Globus pallidus (tissue), 1 donor: ENCODE measurements at places on chromosomes 4 and X.

DNA sequence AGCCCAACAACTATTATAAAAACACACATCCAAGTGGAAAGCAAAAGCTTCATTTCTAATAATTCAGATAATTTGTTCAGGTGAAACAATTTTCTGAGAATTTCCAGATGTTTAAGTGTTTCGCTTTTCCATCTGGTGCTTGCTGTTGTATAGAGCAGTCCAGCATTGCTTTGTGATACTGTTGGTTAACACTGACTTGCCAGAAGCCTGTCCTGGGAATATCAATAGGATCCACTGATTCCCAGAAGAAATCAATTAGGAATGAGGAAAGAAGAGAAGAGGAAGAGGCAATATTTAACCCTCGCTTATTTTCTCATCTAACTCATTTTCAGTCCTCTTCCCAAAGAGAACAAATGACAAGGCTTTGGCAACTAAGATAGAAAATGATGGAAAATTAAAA, 94.9 kb upstream of the DDIT4L start:
- no peak for DNase-seq

DNA sequence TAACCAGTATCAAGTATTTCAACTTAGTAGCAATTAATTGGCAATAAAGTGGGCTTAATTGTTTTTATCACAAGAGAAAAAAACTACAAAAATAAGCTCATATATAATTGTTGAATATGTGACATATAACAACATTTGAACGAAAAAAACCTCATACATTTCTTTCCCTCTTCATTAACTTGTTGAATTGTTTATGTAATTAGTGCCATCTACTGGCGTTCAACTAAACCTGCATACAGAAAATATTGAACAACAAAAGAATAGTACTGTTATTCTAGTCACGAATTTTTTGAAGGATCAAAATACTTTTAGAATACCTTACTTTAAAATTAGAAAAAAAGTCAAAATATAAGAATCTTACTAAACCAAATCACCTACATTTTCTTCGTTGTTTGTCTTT, 586.5 kb upstream of the FTHL17 start:
- peak; percentile 15 for DNase-seq

- no peak for DNase-seq
Observed at GRCh38 chr4:136036744-136037143, 1495.5 kb downstream of the PCDH18 start.

DNA sequence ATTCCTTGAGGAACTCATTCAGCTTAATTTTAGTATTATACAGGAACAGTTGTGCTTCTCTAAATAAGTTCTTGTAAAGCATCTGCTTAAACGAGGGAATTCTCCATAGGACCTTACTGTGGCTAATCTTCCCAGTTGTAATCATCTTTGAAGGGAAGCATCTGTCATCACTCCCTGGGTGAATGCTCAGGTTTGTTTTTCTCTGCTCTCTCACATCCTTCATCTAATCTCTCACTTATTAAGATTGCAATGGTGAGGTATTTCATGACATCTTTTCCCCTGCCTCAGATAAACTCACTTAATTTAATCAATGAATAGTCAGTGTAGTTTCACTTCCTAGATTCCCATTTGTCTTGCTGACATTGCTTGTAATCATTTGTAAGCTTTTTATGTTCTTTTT, 121.8 kb upstream of the ADAMTS3 start:
- DNase-seq: no peak

- DNase-seq: no peak
Observed at GRCh38 chr4:74460833-74461232, 15.9 kb downstream of the AREG start.

DNA sequence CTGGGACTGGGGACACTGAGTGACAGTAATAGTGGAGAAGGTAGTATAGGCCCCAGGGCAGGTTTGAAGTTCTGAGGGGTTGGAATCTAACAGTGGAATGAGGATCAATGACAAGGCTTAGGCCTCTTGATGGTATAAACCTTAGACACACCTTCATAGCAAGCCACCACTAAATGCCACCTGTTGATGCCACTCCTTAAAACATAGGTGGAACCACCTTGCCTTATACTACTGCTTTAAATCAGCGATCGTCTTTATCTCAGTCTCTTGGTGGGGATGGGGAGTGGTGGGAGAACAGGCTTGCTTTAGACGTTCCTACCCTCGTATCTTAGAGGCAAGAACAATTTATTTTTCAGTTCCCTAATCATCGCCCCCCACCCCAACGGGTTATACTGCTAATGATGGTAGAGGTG, 1.2 kb downstream of the RAB33B start:
- no peak for DNase-seq

DNA sequence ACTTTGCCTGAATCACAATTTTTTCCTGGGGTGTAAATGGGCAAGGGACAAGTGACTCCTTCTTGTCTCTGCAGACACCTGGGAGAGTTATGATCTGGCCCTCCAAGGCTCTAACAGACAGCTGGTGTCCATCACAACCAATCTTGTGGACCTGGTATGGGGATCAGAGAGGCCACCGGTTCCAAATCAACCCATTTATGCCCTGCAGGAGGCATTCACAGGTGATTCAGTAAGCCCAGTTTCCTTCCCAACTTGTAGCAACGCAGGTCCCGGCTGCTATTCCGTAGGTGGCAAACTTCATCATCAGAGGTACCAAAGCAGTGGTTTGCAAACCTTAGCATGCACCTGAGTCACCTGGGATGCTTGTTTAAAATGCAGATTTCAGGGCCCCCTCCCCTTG, 8.8 kb downstream of the XPNPEP2 start:
- no peak for DNase-seq

DNA sequence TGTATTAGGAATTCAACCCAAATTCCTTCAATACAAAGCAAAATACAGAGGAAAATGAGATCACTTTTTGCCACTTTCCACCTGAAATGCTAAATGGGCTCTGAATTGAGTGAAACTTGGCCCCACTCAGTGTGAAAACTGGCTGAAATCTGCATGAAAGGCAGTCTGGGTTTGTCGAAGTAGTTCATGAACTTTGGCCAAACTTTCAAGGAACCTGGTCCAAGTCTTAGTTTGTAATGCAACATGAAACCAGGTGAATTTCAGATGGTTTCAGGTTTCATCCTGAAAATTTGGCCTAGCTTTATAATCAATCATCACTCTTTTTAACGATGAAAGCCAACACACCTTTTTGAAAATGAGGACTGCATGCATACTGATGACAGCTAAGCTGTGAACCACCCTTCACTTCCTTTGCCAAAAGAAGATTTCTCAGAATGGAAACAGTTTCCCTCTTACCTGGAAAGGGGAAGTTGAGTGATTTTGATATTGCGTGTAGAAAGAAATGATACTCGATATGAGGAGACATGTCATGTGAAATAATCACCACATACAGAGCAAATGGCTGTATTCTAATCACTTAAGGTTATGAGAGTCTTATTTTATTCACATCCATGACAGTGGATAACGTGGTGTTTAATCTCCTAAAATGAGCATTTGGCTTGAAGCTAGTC, 209.9 kb upstream of the ETNPPL start:
- DNase-seq: no peak

- no peak for DNase-seq
Observed at GRCh38 chrX:46575991-46576392, 2.4 kb downstream of the CHST7 start.

- no peak for DNase-seq
Observed at GRCh38 chr4:15451866-15452765, 17.6 kb upstream of the CC2D2A start.

- DNase-seq: no peak
Observed at GRCh38 chr4:104942990-104943743, 203.5 kb upstream of the TET2 start.

DNA sequence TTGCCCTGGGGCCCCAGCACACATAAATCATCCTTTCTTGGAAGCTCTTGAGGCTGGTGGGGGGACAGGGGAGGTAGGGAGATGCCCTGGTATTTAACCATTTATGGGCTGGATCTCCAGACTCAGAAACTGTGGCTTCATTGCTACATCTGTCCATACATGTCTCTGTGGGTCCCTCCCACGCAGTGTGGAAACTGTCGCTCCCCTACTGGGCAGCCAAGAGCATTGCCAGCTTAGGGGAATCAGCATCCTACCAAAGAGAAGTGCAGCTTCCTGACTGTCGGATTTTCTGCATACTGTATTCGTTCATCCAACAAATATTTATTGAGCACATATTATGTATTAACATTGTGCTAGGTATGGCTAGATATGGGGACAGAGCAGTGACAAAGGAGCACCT, 3.7 kb downstream of the GRIPAP1 start:
- DNase-seq: no peak

GRCh38 chrX:497186-498014, 110.7 kb upstream of the PPP2R3B start:
- no peak for DNase-seq

DNA sequence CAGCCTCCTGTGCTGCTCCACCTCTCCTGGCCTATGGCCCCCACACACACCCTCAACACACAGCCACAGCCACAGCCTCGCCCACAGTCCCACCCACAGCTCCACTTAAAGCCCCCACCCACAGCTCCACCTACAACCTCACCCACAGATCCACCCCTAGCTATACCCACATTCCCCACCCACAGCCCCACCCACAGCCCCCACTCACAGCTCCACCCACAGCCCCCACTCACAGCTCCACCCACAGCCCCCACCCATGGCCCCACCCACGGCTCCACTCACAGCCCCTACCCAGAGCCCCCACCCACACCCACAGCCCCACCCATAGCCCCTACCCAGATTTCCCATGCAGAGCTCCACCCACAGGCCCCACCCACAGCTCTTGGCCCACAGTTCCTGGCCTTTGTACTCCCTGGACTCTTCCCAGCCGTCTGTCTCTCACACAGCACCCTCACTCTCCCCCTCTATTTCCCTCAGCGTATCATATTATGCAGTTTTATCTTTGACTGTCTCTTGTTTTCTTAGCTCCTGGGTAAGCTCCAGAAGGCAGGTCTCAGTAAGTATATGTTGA, 322.5 kb downstream of the EVC2 start:
- no peak for DNase-seq

- no peak for DNase-seq
Observed at GRCh38 chr4:145951931-145952330, 13.3 kb upstream of the ZNF827 start.
